RPMI7951 (cell line): ENCODE measurements at places on chromosomes 12 and 14. TPM values are rescaled to one million over a fixed set of nuclear protein-coding genes. Genes with fewer than 3 reads are reported as not detected.

Gene CNTN1
- under 0.01 TPM in 1 of 2 replicates, not detected in the other for total RNA-seq

Gene L2HGDH
- 4.3 and 5.5 TPM in 2 replicates for total RNA-seq

DNA sequence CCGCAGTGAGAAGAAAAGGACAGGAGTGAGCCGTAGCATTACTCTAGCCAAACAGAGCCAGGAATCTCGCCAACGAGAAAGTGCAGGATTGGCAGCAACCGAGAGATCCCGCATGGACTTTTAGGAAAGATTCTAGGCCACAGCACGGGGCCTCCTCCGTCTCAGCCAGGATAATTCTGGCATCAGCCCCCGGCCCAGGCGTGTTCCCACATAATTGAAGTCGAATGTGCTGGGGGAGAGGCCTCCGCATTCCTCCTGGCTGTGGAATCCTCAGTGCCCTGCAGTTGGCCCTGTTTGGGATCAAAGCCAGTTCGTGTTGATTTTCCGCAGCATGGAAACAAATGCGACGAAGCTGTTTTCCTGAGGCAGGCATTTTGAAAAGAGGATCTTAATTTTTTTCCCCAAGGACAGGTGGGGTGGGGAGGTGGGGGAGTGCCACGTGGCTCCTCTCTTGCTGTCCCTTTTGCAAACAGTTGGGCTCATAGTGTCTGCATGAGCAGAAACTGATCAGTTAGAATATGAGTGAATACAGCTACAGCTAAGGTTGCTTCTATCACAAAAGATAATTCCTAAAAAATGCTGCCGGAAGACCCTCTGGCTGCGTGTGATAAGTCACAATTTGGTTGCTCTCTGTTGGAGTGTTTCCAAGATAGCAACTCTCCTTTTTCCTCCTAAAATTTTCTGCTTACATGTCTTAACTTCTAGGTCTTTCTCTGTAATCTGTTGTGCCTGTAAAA is 37.3 kb upstream of the ATXN2 start:
- no peak for DNase-seq

DNA sequence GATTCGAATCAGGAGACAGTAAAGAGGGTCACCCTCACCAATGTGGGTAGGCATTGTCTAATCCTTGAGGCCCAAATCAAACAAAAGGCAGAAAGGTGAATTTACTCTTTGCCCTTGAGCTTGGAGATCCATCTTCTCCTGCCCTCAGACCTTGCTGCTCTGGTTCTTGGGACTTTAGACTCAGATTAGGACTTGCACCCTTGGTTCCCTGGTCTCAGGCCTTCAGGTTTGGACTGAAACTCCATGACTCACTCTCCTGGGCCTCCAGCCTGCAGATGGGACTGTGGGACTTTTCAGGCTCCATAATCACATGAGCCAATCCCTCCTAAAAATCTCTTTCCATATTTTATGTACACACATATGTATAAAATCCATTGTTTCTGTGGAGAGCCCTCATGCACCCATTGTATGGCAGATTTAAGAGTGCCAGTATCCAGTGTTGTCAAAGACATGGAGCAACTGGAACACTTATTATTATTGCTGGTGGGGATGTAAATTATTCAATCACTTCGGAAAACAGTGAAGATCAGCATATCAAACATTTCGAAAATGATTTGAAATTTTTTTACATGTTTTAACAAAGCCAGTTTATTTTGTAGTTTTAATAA is 48.7 kb downstream of the EID3 start:
- DNase-seq, result peak; percentile 43

DNA sequence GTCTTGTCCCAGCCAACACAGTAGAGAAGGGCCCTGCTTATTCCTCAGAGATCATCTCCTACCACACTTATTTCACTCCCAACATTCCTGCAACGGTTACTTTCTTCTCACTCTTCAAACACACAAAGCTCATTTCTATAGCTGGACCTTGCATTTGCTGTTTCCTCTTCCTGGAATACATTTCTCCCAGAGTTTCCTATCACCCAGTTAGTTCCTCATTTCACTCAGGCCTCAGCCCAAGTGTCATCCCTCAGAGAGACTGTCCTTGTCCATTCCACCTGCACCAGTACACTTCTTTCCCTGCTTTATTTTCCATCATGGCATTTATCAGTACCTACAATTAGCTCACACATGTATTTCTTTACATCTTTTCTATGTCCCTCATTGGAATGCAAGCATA is 14.7 kb upstream of the STK38L start:
- no peak for DNase-seq
